Retina (tissue), 1 donor: ENCODE measurements at places on chromosomes 7 and 10.

DNA sequence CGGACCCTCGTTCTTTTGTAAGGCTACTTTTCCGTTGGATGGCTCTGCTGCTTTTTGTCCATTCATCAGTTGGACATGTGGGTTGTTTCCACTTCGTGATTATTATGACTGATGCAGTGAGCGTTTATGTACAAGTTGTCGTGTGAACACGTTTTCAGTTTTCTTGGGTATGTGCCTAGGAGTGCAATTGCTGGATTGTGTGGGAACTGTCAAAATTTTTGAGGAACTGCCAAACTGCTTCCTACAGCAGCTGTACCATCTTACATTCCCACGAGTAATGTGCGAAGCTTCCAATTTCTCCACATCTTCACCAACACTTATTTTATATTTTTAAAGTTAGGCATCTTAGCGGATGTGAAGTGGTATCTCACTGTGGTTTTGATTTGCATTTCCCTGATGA is 10.4 kb downstream of the FKBP6 start:
- DNase-seq, result no peak

GRCh38 chr10:110456523-110457091 is 41.1 kb upstream of the DUSP5 start:
- DNase-seq, result no peak

DNA sequence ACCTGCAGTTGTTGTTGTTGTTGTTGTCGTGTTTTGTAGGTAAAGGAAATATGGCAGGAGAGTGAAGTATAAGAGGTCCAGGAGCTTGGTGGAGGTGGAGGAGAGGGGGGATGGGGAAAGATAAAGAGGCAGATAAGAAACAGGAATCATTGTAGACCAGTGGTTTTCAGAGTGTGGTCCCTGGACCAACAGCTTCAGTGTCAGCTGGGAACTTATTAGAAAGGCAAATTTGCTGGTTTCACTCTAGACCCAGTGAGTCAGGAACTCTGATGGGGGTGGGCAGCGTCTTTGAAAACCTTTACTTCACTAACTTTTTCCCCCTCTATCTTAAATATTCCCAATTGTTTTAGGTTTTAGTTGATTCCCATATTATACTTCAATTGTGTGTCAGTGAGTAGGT is 241.5 kb downstream of the AUTS2 start:
- no peak for DNase-seq

GRCh38 chr10:101843032-101844021 is at the start of gene KCNIP2:
Gene KCNIP2 (minus strand): TSS chr10:101843800. CDS start chr10:101843568, 232 bp downstream.
- DNase-seq, result peak; percentile 69

DNA sequence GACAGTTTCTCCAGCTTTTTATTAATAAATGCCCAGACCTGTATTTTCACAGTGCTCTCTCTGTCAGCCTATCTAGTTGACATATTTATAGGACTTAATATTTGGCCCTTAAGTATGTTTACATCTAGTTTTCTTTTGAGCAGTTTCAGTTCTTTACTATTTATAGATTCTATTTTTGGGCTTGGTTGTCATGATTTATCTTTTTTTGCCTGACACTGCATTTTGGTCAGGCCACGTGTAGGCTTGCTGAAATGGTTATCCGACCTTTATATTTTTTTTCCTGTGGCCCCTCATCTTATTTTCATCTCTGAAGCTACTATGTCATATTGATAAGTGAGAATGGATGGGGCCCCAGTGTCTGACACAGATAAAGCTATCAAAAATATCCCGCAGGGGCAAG is 515.4 kb upstream of the FZD8 start:
- no peak for DNase-seq

GRCh38 chr10:117541909-117542705 is 439 bp upstream of the EMX2 start:
- peak; percentile 89 for DNase-seq

- peak; percentile 69 for DNase-seq
Observed at GRCh38 chr7:141167381-141167964, 93.6 kb downstream of the TMEM178B start.

- no peak for DNase-seq
Observed at GRCh38 chr7:47757921-47758411, 176.1 kb upstream of the TNS3 start.

DNA sequence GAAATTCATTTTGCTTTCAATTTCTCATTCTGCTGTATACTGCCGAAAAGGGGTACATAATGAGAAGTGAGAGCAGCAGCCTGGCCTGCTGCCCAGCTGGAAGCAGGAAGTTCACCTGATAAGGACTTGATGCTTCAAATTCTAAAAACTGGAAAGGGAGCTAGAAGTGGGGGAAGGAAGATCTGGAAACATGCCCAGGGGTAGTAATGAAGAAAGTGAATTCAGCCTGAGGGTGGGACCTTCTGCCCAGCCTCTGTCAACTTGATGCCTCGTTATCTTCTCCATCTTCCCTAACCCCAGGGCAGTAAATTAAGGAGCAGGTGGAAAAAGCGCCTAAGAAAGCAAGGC is 69.4 kb downstream of the ARMH3 start:
- no peak for DNase-seq

DNA sequence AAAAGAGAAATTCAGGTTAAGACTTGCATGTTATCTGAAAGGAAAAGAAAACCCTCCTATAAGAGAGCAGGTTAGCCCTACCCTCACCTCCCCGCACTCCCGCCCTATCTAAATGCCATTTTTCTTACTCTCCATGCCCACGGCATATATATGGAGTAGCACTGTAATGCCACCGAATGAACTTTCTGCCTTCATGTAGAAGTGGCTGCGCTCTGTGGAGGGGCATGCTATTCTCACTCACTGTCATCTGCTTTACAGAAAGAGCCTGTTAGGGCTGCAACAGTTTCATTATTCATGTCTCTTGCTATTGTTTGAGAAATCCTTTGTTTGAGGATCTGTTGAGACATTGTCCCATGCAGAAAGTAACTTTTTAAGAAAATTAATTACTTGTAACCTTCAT is 1190.6 kb downstream of the SORCS1 start:
- peak; percentile 15 for DNase-seq

DNA sequence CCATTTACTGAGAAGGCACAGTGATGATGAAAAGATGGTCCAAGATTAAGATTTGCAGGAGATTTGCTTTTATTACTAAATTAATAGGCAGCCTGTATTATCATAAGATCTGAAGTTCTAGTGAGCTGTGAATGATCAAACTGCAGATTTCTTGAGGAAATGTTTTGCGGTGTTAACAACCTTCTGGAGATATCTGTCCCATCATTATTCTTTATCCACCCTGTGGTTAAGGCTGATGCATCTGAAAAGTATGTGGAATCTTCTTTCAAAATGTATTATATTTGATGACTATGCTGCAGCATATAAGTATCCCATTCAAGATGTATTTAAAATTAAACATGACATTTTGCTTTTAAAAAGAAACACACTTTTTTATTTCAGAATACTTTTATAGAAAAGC is 150.3 kb downstream of the POLR1F start:
- no peak for DNase-seq

GRCh38 chr7:53485354-53485753 is 449.9 kb downstream of the POM121L12 start:
- no peak for DNase-seq

GRCh38 chr10:21499701-21500577 is 25.5 kb downstream of the SKIDA1 start:
- peak; percentile 93 for DNase-seq

DNA sequence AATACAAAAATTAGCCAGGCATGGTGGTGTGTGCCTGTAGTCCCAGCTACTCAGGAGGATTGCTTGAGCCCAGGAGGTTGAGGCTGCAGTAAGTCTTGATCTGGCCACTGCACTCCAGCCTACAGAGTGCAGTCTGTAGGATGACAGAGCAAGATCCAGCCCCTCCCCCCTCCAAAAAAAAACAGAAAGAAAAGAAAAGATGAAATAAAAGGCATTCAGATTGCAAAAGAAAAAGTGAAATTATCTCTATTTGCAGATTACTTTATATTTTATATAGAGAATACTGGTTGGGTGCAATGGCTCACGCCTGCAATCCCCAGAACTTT is 20.7 kb upstream of the ZMIZ2 start:
- DNase-seq, result no peak
